ENCODE measurements at places on chromosomes 16 and 17.
A peak's percentile ranks its signal among the peaks of the same experiment; 100 is the strongest.

- no peak for DNase-seq
Measured at GRCh38 chr16:49912721-49913120, 56.8 kb upstream of the ZNF423 start.

DNA sequence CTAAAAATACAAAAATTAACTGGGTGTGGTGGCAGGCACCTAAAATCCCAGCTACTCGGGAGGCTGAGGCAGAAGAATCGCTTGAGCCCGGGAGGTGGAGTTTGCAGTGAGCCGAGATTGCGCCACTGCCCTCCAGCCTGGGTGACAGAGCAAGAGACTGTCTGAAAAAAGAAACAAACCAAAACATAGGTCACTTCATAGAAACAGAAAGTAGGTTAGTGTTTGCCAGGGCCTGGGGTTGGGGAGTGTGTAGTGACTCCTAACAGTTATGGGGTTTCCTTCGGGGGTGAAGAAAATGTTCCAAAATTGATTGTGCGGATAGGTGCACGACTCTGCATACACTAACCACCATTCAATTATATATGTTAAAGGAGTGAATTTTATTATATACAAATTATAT lies 59.2 kb downstream of the ATP2C2 start:
- no peak for DNase-seq

DNA sequence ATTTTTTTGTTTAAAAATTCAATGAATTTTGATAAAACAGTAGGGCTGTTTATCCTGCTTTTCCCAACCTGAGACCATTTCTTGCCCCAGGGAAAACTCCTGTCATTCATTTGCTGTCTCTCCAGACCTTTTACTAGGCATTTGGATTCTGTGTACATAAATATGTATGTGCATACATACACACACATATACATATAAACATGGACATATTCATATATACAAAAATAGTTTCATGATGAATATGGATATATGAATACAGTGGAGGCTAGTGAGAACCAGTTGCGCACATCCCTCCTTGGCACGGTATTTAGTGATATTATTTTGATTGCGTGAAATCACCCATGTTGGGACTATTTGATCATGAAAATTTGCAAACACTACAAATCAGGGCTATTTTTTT lies 269.9 kb downstream of the BCAS3 start:
- no peak for DNase-seq

- DNase-seq: no peak
Measured at GRCh38 chr17:49035470-49036269, 38.5 kb downstream of the IGF2BP1 start.

- no peak for DNase-seq
Measured at GRCh38 chr17:82390860-82391435, 19.4 kb downstream of the UTS2R start.

DNA sequence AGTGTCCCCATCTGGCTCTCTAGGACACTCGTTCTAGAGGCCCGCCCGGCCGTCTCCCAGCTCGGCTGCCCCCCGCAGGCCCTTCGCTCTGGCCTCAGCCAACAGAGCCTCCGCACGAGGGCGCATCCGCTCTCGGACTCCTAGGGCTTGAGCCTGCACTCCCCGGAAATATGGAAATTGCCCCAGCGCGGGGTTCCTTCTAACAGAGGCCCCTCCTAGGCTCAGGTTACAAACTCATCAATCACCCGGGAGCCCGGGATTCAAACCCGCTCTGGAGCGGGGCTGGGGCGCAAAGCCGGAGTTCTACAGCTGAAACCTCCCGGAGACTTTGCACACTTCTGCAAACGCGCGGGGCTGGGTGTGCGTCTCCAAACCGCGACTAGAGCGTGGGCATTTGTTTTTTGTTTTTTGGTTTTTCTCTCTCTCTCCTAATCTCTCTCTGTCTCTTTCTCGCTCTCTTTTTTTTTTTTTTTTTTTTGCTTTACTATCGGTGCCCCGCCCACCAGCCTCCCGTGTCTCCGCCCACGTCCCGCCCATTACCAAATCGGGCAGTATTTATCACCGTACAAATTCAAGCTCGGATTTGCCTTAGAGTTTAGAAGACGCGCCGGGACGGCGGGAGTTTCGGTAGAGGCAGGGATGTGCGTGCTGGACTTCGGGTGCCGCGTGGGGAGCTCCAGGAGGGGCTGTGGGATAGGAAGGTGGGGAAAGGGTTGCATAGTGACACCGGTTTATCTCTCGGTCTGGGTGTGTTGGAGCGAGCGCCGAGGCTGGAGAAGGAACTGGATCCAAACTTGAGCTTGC lies 2.4 kb upstream of the FOXL1 start:
- DNase-seq: peak; percentile 79

GRCh38 chr16:31351246-31351941 lies 3.6 kb upstream of the ITGAX start:
- DNase-seq: no peak

- no peak for DNase-seq
Measured at GRCh38 chr17:72110231-72110941, 10.4 kb upstream of the SOX9 start.

DNA sequence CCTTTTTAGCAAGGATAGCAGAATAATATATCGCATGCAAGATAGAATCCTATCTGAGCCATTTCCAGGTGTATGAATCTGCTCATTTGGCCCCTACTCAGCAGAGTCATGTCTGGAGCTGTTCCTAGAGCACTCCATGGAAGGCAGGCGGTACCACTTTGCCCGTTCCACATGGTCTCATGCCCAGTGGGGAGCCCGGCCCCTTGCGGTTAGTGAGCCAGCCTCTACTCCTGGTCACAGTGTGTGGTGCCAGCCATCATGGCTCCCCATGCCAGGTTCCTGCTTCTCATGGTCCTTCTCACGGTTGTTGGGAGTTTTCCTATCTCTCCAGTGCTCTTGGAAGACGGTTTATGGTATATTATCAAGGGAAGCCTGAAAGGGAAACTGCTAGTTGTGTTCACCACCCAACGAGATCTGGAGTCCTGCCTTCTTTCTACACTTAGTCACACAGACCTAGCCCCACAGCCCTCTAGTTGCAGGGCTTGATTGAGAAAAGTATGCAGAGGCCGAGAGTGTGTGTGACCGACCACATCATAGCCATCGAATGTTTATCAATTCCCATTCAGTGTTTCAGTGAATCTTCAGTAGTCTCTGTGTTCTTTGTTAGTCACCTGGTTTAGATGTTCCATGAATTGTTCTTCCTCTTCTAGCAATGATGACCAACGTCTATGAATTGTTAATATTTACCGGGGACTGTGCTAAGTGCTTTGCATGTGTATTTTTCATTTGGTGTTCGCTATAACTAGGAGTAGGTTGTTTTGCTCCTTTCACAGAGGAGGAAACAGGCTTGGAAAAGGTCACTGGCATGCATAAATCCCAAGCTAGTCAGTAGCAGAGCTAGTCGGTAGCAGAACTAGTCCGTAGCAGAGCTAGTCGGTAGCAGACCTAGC lies 9.6 kb downstream of the JPT2 start:
- no peak for DNase-seq

- DNase-seq: no peak
Measured at GRCh38 chr17:6088141-6088540, 18.0 kb downstream of the WSCD1 start.

GRCh38 chr16:23863511-23864422 lies 28.0 kb downstream of the PRKCB start:
- DNase-seq: no peak

DNA sequence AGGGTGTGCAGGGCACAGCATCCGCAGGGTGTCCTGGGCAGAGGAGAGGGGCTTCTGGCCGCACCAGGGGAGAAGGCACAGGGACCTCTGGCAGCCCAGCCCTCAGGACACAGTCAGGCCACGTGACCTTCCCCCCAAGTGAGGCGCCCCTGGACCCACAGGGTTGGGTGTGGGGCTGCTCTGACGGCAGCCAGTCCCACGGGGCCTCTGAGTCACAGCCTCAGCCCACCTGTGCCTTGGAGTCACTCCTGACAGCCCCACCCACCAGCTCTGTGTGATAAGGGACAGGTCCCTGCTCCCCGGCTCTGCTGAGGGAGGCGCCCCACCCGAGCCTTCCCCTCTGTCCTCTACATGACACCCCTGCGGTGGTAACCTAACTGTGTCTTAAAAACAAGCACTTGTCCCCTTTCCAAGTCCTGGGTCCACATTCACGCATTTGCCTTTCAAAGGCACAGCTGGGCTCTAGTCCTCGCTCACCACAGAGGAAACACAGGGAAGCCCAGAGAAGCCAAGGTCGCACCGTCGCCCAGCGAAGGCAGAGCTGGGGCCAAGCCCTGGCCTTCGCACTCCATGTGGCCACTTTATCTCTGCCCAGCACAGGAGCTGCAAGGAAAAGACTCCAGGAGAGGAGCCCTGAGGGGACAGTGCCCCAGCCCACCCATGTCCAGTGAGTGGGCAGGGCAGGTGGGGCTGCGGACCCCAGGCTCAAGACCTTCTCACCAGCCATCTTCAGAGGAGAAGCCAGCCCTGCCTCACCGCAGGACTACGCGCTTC lies 5.1 kb upstream of the NPTX1 start:
- no peak for DNase-seq

All from thoracic aorta (tissue), 2 donors.